CD8-positive, alpha-beta memory T cell (primary cell): ENCODE measurements at places on chromosomes 11 and 22. TPM values are rescaled to one million over a fixed set of nuclear protein-coding genes. Genes with fewer than 3 reads are reported as not detected.

DNA sequence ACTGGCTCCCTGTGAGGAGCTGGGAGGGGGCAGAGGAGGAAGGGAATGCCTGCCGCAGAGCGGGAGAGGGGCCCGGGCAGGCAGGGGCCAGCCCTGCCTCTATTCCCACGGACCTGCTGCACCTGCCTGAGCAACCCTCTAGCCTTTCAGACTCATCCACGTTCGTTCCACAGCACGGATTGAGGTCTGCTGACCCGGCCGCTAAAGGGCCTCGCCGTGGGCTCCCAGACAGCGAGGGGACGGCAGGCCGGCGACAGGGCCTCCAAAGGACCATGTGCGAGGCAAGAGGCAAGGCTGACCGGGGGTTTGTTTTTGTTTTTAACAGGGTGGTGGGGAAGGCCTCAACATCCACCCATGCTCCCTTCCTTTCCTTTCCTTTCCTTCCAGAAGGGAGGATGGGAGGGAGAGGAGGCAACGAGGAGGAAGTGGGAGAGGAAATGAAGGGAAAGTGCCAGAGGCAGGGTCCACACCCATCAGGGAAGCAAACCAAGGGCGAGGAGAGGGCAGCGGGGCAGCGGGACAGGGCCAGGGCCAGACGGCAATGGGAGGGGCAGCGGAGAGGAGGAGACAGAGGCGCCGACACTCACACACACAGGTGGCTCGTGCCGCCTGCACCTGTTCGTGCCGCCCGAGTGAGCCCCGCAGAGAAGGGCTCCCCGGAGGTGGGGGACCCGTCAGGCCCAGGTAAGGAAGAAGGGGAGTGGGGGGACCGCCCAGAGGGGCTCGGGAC is 7.5 kb downstream of the LRFN4 start:
- H3K4me3 ChIP-seq, result no peak overlapping the region
- H3K4me1 ChIP-seq, result peaks cover 9% of the 10 kb centered on the region
- DNase-seq, result no peak
- no peak overlapping the region for H3K27ac ChIP-seq

GRCh38 chr11:117877120-117877784 is 794 bp upstream of the FXYD6 start:
- H3K4me1 ChIP-seq, result peaks cover 32% of the 10 kb centered on the region
- no peak for DNase-seq
- H3K4me3 ChIP-seq, result no peak overlapping the region
- H3K36me3 ChIP-seq, result no peaks in the 10 kb centered on the region
- peaks cover 42% of the 10 kb centered on the region for H3K27me3 ChIP-seq

- H3K27ac ChIP-seq, result no peak overlapping the region
- no peak for DNase-seq
- no peaks in the 10 kb centered on the region for H3K36me3 ChIP-seq
- no peak overlapping the region for H3K4me3 ChIP-seq
- peaks cover 26% of the 10 kb centered on the region for H3K4me1 ChIP-seq
- H3K27me3 ChIP-seq, result no peaks in the 10 kb centered on the region
Observed at GRCh38 chr11:3925513-3925912, 70.0 kb downstream of the STIM1 start.

DNA sequence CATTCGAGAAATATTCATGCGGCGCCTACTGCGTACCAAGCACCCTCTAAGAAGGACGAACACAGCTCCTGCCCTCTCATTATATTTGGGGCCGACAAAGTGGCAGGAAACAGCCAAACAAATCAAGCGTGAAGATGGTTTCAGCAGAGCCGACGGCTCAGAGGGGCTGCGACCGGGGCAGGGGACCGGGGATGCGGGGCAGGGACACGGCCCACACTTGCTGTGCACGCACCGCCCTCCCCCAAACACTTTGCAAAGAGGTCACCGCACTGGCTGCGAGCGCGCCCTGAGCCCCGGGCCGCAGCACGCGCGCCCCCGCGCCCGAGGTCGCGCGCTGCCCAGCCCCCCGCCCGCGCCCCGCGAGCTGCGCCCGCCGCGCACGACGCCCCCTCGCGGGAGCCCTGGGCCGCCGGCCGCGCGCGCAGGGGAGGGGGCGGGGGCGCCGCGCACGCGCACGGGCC is 255 bp upstream of the SYNGR1 start:
- H3K4me3 ChIP-seq, result peak overlapping the region; percentile 42
- H3K27me3 ChIP-seq, result peaks cover 11% of the 10 kb centered on the region
- no peaks in the 10 kb centered on the region for H3K36me3 ChIP-seq
- peaks cover 6% of the 10 kb centered on the region for H3K4me1 ChIP-seq
- H3K27ac ChIP-seq, result peak overlapping the region; percentile 22
- peak; percentile 58 for DNase-seq

DNA sequence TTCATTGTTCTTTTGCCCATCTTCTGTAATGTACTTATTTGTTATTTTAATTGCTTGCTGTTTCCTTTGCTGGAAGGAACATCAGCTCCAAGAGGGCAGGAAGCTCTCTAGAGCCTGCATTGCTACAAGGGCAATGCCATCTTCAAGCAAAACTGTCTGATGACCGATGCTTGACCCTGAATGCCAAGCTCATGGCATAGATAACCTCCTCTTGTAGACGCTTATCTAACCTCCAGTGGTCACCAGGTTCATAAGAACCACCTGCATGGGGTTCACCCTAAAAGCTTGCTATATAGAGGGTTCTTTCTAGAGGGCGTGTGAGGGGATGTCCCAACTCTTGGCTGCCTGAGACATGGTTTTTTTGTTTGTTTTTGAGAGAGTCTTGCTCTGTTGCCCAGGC is 16.5 kb downstream of the FADS3 start:
- H3K36me3 ChIP-seq, result no peaks in the 10 kb centered on the region
- H3K4me3 ChIP-seq, result no peak overlapping the region
- no peak overlapping the region for H3K27ac ChIP-seq
- H3K27me3 ChIP-seq, result no peaks in the 10 kb centered on the region
- no peak for DNase-seq

The OR51I1 gene
- total RNA-seq, result not detected

The GRM5 gene
- total RNA-seq, result not detected

The SHANK3 gene
- 0.07 TPM for total RNA-seq
